ENCODE measurements at places on chromosomes 13 and 19. TPM values are rescaled to one million over a fixed set of nuclear protein-coding genes. Genes with fewer than 3 reads are reported as not detected.

Gene C19orf18
- total RNA-seq: 0.38 TPM

- DNase-seq: no peak
These were observed 14.5 kb downstream of the ZNF708 start for GRCh38 chr19:21314676-21315075.

Gene FBN3
- total RNA-seq: 15.9 TPM

Gene SULT2A1
- total RNA-seq: not detected

Measured in H7 (cell line).